ENCODE measurements at places on chromosomes 16 and 17. TPM values are rescaled to one million over a fixed set of nuclear protein-coding genes. Genes with fewer than 3 reads are reported as not detected.

Gene NEK8
- 0.92 TPM for total RNA-seq

Gene TRPV2
- total RNA-seq = 11.1 TPM

Gene SLC9A5
- 2.8 TPM for total RNA-seq

Gene SLC43A2
- total RNA-seq = 22.6 TPM

All from diencephalon (tissue), 1 donor.